ENCODE measurements at places on chromosomes 12 and 14.
A peak's percentile ranks its signal among the peaks of the same experiment; 100 is the strongest.

- no peak for DNase-seq
Measured at GRCh38 chr12:19707948-19708409, 268.7 kb downstream of the AEBP2 start.

DNA sequence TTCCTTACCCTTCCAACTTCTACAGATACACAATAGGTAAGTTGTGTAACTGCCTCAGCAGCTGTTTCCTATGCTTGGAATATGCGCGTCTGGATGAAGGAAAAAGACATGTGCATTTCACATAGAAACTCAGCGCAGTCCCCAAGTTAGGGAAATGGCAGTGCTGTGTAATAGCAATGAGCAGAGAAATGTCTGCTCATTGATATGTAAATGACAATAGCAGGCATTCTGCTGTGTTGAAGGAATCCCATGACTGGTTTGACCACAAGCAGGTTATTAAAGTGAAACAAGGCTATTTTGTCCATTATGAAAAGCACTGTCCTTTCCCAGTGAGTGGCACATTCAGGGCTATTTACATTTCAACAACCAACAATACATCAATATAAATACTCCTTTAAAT lies 106.6 kb downstream of the BTG1 start:
- DNase-seq = no peak

- peak; percentile 53 for DNase-seq
Measured at GRCh38 chr12:104520242-104520900, 63.6 kb downstream of the CHST11 start.

DNA sequence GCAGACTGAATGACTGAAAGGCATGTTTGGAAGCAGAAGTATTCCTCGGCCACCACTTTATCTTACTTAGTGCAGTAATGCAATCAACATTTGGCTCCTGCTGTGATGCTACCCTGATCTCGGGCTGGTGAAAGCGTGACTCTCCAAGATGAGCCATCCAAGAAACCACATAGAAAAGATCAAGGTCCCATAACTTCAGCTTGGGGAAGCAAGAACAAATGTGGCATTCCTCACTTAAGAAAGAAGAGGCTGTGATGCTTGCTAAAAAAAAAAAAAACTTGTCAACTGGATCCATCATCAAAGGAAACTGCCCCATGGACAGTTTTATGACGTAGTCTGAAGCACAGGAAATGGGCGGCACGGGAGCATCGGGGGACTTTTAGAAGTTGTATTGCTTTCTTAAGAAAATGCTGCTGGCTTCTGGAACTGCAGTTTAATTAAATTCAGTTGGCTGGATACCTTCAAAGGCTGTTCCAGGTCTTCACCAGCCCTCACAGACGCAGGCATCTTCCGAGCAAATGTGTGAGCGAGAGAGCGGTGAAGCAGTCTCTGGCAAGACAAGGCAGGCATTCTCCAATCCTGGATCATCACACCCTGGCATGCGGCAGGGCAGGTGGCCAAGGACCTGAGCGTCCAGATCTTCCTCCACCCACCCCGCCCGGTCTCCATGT lies 38.2 kb upstream of the MAP1LC3B2 start:
- DNase-seq = peak; percentile 59

GRCh38 chr14:66965831-66966230 lies 223.4 kb upstream of the GARIN2 start:
- DNase-seq = no peak

GRCh38 chr12:50569876-50570275 lies 65.1 kb downstream of the DIP2B start:
- DNase-seq = peak; percentile 59

GRCh38 chr12:116213014-116213413 lies 64.5 kb downstream of the MED13L start:
- DNase-seq = no peak
